IMR-90 (cell line): ENCODE measurements at places on chromosomes 12 and 14. TPM values are rescaled to one million over a fixed set of nuclear protein-coding genes. Genes with fewer than 3 reads are reported as not detected.

Gene NUAK1
- total RNA-seq: 8.8 and 8.9 TPM in 2 replicates

Gene MYO1A
- total RNA-seq: under 0.01 TPM in 1 of 2 replicates, not detected in the other

DNA sequence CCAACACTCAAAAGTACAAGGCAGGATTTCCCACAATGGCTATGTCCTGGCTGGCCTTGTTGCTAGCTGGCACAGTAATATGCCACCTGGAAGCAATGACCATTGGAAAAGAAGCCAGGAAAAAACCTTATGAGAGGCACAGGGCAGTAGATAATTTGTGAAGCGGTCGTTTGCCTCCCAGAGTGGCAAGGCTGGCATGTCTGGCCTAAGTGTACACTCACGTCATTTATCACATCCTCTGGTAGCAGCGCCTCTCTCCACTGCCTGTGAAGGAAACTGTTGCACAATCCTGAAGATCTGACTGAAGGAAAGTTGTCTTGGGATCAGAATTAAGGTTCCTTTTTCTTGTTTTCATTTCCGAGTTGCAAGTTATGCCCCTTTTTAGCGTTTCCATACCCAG is 408.5 kb downstream of the ZFP36L1 start:
- H3K27ac ChIP-seq: peak overlapping the region; percentile 4; the same call in 1 of the 2 replicates
- no peak for DNase-seq
- H3K4me3 ChIP-seq: no peak overlapping the region
- H3K36me3 ChIP-seq: no peaks in the 10 kb centered on the region

DNA sequence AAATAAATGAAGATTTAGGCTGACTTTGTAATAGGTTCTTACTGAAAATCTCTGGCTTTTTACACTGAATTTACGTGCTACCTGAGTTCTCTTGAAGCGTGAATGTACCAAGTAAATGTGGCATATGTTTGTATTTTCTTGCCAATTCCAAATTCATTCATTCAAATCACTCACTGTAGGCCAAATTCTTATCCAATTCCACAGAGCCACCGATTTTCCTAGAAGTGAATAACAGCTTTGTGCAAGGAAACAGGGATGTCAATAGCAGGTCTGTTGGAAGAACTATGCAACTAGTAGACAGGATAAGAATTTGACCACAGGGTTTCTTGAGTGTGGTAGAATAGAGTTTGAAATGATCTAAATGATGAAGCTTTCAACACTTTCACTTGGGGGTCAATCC is 86.8 kb downstream of the SOX5 start:
- no peak overlapping the region for H3K27ac ChIP-seq
- no peaks in the 10 kb centered on the region for H3K27me3 ChIP-seq
- no peaks in the 10 kb centered on the region for H3K36me3 ChIP-seq
- H3K4me1 ChIP-seq: no peaks in the 10 kb centered on the region
- H3K4me3 ChIP-seq: no peak overlapping the region

DNA sequence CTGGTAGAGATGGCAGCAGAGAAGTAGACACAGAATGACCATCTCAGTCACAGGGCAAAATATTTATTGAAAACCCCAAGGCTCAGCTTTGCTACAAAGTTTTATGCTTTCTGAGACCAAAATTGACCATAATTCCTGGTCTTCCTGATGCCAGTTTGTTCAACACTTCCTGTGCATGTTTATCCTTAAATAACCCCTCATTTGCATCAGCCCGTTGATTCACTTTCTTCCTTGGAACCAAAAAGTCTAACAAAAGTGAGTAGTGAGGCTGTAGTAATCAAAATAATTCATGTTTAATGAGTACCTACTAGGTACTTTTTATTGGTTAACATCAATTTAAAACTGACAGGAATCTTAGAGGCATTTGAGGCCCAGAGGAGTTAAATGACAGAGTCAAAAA is 51.7 kb downstream of the TRHDE start:
- peaks cover 9% of the 10 kb centered on the region; the same call in 1 of the 2 replicates for H3K4me1 ChIP-seq
- H3K4me3 ChIP-seq: no peak overlapping the region
- peak; percentile 64 for DNase-seq
- peak overlapping the region; percentile 44; the same call in 1 of the 2 replicates for H3K27ac ChIP-seq

Gene PTPN21
- total RNA-seq: 10.4 and 11.4 TPM in 2 replicates

DNA sequence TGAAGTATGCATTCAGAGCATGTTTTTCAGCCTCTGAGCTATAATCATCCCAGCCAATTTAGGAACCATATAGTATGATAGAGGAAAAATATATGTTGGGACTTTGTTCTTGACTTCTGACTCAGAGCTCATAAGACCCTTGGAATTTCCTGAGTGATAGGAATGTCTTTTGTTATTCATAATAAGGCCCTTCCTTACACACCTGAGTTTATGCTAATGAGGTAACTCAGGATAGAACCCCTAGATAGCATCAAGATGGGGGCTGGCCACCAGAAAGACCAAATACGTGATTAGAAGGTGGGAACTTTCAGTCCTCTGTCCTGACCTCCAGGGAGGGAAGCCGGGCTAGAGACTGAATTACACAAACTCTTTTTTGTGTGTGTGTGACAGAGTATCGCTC is 32.4 kb upstream of the PLEK2 start:
- no peak for DNase-seq
- no peaks in the 10 kb centered on the region for H3K4me1 ChIP-seq

- H3K27me3 ChIP-seq: no peaks in the 10 kb centered on the region
- peak overlapping the region; percentile 90 for H3K4me3 ChIP-seq
- H3K27ac ChIP-seq: peak overlapping the region; percentile 98
- DNase-seq: peak; percentile 53
- H3K36me3 ChIP-seq: peaks cover 37% of the 10 kb centered on the region
Measured at GRCh38 chr12:55728186-55728938, 447 bp downstream of the CD63 start.

Gene CPSF6
- 9.1 and 13.9 TPM in 2 replicates for total RNA-seq

DNA sequence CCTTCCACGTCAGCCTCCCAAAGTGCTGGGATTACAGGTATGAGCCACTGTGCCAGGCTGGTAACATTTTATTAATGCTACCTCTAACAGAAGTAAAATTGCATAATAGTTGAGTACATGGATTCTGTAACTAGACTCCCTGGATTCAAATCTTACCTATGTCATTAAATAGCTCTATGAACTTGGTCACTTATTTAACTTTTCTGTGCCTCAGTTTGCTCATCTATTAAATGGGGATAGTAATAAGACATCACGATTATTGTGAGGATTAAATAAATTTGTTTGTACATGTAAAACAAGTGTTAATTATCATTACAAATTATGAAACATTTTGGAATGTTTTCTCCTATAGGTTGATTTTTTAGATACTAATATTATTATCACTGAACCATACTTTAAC is 6.7 kb downstream of the ACTR6 start:
- peaks cover 29% of the 10 kb centered on the region for H3K36me3 ChIP-seq
- DNase-seq: no peak
- no peak overlapping the region for H3K27ac ChIP-seq

- no peak for DNase-seq
- H3K4me1 ChIP-seq: no peaks in the 10 kb centered on the region
- H3K27me3 ChIP-seq: no peaks in the 10 kb centered on the region
Measured at GRCh38 chr12:113914806-113915205, 51.3 kb downstream of the RBM19 start.

DNA sequence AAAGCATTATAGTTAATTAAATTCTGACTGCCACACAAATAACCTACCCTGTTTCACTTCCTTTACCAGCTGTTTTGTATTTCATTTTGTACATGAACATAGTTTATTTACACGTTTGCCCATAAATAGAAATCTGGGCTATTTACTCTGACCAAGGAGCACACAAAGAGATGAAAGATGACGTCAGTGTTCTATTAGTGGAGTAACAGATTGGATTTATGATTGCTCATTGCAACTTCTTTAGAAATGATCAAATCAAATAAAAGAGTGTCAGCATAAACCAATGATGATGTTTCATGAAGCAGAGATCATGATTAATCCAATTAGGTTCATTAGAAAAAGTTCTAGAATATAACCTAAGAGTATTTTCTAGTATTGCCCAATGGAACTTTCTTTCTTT is 12.0 kb upstream of the RTL1 start:
- no peak for DNase-seq
- H3K4me3 ChIP-seq: no peak overlapping the region
- peaks cover 8% of the 10 kb centered on the region for H3K4me1 ChIP-seq
- peaks cover 23% of the 10 kb centered on the region for H3K36me3 ChIP-seq
- no peak overlapping the region for H3K27ac ChIP-seq

DNA sequence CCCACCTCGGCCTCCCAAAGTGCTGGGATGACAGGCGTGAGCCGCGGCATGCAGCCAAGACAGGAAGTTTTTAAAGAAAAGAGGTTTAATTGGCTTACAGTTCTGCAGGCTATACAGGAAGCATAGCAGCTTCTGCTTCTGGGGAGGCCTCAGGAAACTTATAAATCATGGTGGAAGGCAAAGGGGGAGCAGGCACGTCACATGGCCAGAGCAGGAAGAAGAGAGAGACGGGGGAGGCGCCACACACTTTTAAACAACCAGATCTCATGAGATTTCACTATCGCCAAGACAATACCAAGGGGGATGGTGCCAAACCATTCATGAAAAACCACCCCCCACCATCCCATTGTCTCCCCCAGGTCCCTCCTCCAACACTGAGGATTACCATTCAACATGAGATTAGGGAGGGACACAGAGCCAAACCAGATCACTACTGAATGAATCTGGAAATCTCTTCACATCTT is 14.1 kb downstream of the CCDC63 start:
- DNase-seq: no peak
- no peaks in the 10 kb centered on the region for H3K36me3 ChIP-seq
- no peak overlapping the region for H3K4me3 ChIP-seq
- no peaks in the 10 kb centered on the region for H3K4me1 ChIP-seq

GRCh38 chr12:69821456-69822159 is 3.4 kb upstream of the MYRFL start:
- no peak overlapping the region for H3K27ac ChIP-seq
- no peaks in the 10 kb centered on the region for H3K36me3 ChIP-seq
- H3K4me1 ChIP-seq: peaks cover 3% of the 10 kb centered on the region; the same call in 1 of the 2 replicates
- no peaks in the 10 kb centered on the region for H3K27me3 ChIP-seq
- H3K4me3 ChIP-seq: no peak overlapping the region

DNA sequence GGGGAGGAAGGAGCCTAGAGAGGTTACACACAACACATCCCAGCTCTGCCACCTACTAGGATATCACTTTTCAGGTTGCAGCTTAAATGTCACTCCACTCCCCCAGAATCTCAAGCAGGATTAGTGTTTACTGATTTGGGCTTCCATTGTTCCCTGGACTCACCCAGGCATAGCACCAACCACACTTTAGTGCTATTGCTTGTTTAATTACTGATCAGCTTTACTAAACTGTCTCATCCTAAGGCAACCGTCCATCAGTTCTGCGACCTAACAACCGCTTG is 6.1 kb upstream of the KRT18 start:
- H3K4me3 ChIP-seq: no peak overlapping the region
- H3K27ac ChIP-seq: no peak overlapping the region
- no peak for DNase-seq
- no peaks in the 10 kb centered on the region for H3K27me3 ChIP-seq
- H3K4me1 ChIP-seq: peaks cover 21% of the 10 kb centered on the region

DNA sequence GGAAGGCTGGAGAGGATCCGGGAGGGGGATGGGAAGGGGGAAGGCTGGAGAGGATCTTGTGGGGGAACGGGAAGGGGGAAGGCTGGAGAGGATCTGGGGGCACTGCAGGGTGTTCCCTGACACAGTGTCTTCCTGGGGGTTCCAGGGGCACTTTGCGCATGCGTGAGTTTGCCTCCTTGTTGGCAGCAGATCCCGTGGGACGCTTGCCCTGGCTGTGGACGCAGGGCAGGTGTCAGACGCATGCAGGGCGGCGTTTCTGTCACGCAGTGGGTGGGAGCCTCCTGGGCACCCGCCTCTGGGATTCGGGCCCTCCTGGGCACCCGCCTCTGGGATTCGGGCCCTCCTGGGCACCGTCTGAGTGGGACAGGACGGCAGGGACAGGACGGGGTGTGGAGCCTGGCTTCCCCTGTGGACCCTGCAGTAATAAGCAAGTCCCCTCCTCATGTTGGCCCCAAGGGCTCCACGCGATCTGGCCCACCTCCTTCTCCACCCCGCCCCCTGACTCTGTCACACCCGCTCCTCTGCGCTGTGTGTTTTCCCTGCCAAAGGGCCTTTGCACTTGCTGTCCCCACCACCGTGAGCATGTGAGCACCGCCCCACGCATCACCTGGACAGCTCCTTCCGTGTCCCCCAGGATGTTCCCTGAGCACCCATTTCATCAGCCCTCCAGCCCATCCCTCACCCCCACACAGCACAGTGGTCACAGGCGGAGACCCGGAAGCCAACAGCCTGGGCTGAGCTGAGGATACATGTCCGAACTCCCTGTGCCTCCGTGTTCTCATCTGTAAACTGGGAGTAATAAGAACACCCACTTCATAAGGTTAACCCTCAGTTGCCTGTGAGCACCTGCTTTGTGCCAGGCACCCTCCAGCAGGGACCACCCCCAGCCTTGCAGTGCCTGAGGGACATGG is 4.4 kb downstream of the MMP17 start:
- no peaks in the 10 kb centered on the region; the same call in 1 of the 2 replicates for H3K27me3 ChIP-seq
- peaks cover 9% of the 10 kb centered on the region; the same call in 1 of the 2 replicates for H3K4me1 ChIP-seq
- no peaks in the 10 kb centered on the region for H3K36me3 ChIP-seq
- H3K4me3 ChIP-seq: peak overlapping the region; percentile 6; the same call in 1 of the 2 replicates

DNA sequence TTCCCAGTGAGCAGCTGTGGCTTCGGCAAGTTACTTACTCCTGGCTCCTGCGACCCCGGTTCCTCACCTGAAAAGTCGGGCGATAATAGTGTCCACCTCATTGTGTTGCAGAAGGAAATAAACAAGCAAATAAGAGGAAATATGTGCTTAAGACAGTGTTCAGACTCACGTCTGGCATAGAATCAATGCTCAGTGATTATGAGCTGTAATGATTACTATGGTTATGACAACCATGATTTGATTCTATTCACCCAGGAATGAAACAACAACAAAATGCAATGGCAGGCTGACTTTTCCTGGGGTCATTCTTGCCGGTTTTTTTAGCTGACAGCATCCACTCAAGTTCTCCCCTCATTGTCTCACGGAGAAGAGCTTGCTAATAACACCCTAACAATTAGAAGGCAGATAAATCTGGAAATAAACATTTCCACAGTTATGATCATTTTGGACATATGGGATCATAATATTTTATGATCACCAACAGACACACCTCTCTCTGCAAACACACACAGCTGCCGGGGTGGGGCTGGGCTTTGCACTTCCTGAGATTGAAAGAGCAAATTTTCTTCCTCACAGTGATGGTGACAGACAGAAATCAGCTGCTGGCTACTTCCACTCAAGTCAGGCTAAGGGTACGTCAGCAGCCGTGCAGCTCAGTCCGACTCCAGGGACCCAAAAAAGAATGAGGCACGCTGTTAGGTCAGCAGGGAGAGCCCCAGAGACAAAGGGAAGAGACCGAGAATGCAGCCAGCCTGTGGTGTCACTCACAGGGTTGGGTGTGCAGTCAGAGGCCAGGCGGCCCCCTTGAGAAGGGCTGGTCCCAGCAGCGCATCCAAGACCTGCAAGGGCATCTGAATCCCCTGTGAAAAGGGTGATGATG is 158.0 kb downstream of the RIMBP2 start:
- no peak overlapping the region for H3K27ac ChIP-seq
- H3K4me3 ChIP-seq: no peak overlapping the region
- DNase-seq: no peak

GRCh38 chr12:47577206-47577989 is 128.4 kb downstream of the RPAP3 start:
- no peaks in the 10 kb centered on the region for H3K36me3 ChIP-seq
- no peak overlapping the region for H3K27ac ChIP-seq
- no peak overlapping the region for H3K4me3 ChIP-seq
- peaks cover 24% of the 10 kb centered on the region for H3K27me3 ChIP-seq
